ENCODE measurements at places on chromosomes 6 and 20.
A peak's percentile ranks its signal among the peaks of the same experiment; 100 is the strongest.

GRCh38 chr6:74585753-74586152, 620.1 kb downstream of the COL12A1 start:
- DNase-seq = peak; percentile 14

- DNase-seq = peak; percentile 89
Observed at GRCh38 chr20:41098703-41099250, 38.6 kb upstream of the PLCG1 start.

DNA sequence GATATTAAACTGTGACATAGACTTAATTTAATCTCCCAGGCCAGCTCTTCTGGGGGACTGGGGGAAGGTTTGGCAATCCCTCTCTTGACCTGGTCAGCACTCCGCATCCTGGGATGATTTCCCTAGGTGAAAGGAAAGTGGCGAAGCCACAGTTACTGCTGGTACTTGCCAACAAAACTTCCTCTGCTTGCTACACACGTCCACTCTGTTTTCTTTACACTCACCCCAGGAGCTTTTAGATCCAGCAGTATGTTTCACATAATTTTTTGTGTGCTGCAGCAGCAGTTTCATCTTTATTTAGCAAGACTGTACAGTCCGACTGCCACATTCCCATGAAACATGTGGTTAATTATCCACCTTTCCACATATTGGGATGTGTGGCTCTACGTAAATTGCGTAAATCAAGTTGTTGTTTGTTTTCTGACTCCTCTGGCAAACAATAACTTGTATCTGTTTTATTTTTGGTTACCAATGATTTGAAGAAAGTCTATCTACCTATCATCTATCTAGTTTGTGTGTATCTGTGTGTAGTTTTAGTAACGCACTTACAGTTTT, 284.0 kb downstream of the PHF3 start:
- no peak for DNase-seq

GRCh38 chr20:8116067-8116811, 15.8 kb upstream of the PLCB1 start:
- no peak for DNase-seq

DNA sequence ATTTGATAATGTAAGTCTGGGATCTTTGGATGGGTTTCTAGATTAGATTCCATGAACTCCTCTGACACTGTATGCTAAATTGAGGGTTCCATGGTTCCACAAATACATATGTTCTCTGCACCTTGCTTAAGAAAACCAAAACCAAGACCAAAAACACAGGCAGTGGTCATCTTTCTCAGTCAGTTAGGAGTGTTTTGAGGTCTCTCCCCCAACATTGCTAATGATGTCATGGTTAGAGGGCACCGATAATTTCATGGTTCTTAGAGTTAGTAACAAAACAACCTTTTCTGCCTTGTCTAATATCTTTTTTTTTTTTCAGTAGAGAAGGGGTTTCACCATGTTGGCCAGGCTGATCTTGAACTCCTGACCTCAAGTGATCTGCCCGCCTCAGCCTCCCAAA, 44.5 kb downstream of the ARID1B start:
- no peak for DNase-seq

DNA sequence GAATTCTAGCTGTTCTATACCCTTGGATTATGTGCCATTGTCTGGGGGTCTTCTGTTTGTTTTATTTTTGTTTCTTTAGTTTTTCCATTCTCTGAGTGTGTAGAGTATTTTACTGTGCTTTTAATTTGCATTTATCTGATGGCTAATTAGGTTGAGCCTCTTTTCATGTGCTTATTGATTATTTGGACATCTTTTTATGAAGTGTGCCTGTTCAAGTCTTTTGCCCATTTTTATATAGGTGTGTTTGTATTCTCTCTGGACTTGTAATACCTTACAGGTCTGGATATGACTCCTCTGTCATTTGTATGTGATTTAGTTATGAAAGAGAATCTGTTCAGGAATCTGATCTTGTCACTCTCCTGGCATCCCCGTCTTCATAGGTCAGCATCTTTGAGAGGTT, 22.6 kb upstream of the APCDD1L start:
- no peak for DNase-seq

GRCh38 chr6:125003070-125003469, 40.8 kb downstream of the RNF217 start:
- DNase-seq = peak; percentile 66

DNA sequence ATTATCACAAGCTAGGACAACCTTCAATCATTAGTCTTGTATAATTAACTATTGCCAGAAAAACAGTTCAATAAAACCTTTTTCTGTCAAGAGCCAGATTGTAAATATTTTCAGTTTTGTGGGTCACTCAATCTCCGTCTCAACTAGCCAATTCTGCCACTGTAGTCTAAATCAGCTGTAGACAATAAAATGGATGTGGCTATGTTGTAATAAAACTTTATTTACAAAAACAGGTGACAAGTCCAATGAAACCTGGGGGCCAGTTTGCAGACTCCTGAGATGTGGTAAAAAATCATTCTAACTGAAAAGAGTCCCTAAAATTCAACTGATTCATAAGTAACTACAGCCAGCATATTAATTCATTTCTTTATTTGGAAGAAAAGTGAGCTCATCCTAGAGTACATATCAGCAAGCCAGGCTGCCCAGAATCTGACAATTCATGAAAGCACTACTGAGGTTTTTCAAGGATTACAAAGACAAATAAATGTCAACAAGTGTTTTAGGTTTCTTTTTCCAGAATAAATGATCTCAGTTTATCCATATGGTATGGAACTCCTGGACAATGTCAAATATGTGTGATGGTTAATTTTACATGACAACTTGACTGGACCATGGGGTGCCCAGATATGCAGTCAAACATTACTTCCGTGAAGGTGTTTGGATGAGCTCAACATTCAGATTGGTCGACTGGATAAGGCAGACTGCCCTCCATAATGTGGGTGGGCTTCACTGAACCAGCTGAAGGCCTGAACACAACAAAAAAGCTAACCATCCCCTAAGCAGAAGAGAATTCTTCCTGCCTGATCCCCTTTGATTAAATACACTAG, 15.3 kb downstream of the CEP85L start:
- DNase-seq = no peak

DNA sequence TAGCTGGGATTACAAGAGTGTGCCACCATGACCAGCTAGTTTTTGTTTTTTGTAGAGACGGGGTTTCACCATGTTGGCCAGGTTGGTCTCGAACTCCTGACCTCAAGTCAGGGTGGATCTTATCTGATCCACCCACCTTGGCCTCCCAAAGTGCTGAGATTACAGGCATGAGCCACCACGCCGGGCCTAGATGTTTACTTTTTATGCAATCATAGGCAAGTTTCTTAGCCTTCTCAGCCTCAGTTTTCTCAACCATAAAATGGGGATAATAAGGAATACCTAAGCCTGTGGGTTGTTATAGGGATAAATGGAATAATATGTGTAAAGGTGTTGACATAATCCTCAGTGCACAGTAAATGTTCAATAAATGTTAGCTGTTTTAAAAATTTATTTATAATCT, 9.8 kb downstream of the SPATS1 start:
- DNase-seq = no peak

DNA sequence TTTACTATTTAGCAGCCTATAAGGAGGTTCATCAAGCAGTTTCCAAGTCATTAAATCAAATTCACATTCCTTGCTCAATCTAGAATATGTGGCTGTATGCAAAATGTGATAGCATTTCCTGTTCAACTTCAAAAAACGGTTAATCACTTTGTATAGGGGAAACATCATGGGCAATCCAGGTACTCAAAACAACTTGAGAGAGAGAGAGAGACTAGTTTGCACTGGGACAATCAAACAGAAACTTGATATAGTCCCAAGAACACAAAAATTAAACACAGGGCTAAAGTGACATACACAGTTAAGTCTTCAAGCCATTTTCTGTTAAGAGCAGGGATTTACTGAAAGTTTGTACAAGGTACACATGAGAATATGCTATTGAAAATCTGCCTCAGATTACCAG, 7.4 kb downstream of the CPNE1 start:
- no peak for DNase-seq

GRCh38 chr20:52309181-52309580, 117.6 kb upstream of the ZFP64 start:
- peak; percentile 18 for DNase-seq

DNA sequence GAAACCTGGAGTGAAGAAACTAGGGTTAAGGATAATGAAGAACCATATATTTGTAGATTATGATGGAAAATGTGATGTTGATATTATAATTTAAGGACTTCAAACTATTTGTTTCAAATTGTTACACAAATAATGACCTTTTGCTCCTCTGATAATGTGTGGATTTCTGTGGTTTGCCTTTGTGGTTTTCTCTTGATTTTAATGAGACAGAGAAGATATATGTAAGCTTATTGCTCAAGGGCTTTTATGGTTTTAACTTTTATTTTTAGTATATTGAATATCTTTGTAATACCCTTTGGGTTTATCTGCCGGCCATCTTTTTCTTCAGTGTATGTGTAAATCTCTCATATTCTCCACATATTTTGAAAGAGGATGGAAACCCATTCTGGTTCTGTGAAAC, 362.3 kb downstream of the RIMS1 start:
- DNase-seq = no peak

- DNase-seq = peak; percentile 76
Observed at GRCh38 chr20:49724408-49725223, 10.9 kb upstream of the B4GALT5 start.

DNA sequence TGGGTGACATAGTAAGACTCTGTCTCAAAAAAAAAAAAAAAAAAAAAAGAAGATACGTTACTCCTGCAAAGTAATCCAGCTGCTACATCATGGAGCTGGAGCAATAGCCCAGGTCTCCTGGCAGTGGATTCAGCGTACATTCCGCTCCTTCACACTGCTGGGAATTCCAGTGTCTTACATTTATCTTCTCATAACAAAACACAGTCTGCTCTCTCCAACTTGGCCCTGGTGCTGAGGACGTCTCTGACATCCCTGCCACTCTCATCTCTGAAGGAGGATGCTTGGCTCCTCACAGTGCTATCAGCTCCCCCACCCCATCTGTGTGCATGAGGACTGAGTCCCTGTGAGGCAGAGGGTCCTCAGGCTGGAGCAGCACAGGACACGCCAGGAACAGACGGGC, 529.8 kb downstream of the CD83 start:
- no peak for DNase-seq

DNA sequence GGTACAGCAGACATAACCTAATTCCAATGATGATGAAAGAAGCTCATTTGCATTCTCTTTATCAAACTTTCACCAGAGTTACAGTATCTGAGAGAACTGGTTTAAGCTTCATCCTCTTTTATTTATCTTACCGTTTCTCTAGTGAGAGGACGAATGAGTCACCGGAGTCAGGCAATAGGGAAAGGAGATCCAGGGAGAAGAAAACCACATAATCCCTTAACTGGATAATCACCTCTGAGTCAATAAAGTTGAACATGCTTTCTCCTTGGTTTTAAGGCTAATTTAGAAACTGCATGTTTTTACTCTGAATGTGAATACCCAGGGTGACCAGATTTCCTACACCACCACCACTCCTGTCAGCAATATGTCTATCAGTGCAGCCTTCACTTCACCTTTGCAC, 313.7 kb upstream of the TBX18 start:
- DNase-seq = peak; percentile 90

All from fibroblast of villous mesenchyme (primary cell).